ENCODE measurements at places on chromosomes 13 and 19.

DNA sequence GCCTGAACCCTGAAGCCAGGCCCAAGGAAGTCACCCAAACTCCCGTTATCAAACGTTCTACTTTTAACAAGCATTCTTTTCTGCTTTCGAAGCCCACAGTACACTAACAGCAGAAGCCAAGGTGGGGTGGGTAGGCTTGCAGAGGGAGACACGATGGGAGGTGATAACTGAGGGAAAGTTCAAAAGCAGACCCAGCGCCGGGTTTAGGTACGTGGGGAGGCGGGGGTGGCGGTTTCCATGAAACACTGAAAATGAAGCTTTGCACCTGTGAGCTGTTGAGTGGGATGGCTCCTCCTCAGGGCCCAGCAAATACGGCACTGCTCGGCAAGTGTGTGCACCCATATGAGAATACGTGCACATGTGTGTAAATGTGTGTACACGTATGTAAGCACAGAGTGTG lies 49.8 kb downstream of the KLF2 start:
- no peak for DNase-seq

DNA sequence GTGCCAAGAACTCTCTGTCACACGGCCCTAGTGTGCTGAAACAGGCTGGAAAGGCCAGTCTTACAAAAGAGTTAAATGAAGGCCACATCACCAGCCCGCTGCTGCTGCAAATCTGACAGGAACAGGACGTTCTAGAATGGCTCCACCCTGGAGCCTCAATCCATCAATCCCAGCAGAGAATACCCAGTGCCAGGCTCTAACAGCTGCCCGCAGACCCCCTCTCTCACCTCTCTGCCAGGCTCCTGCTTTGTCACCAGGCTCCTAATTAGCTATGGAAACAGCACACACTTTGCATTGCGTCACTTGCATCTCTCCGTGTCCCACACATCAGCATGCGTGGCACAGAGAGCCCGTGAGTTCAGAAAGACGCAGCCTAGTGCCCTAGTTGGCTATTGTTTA lies 314.1 kb downstream of the FOXO1 start:
- DNase-seq, result peak; percentile 28

GRCh38 chr19:4115818-4116385 lies 8.0 kb downstream of the MAP2K2 start:
- DNase-seq, result no peak

GRCh38 chr13:30845297-30846214 lies 60.5 kb upstream of the MEDAG start:
- no peak for DNase-seq

DNA sequence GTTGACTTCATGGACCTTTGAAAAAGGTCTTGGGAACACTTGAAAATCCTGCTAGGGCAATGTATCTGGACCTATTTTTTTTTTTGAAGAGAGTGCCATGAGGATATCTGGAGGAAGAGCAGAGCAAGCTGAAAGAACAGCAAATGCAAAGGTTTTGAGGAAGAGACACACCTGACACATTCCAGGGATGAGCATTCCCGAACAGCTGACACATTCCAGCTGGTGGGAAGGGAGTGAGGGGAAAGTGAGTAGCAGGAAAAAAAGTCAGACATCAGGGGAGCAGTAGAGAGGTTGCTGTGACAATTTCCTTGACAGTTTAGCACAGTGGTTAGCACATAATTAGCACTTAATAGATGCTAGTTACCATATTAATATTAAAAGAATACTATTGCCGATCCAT lies 14.7 kb downstream of the DGKH start:
- DNase-seq, result no peak

DNA sequence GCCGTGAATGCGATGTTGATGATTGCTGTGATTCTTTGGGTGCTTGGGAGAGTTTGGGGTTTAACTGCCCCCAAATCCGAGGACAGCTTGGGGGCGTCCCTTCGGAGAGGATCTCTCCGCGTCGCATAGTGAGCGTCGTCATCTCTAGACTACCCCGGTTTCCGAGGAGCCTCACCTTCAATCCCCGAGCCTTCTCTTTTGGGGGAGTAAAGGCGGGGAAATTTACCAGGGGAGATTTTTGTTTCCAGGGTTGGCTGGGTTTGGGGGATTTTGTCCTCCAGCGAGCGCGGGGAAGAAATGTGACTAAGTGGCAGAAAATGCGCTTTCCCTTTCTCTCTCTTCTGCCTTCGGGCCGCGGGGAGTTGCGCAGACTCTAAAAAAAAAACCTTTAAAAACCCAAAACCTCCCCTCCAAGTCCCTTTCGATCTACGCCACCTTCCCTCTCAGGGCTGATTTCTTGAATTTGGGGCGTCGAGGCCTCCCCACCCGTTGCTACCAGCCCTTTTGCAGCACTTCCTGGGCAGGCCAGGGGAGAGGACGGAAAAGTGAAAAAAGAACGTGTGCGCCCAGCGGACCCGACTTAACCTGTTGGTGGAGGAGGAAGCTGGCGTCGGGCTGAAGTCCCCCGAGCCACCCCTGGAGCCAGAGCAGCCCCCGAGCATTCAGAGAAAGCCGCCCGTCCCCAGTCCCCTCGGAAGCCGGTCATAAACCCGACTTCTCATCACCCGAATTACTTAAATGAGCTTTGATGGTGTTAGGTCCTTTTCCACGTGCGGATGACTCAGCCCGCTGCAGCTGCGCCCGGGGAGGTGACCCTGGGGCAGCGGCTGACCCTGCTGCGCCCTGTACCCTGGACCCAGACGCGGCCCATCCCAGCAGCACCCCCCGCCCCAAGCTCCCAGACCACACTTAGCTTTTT lies 17.7 kb downstream of the NFIX start:
- no peak for DNase-seq

- peak; percentile 65 for DNase-seq
Measured at GRCh38 chr13:40440990-40441820, 225.2 kb downstream of the FOXO1 start.

GRCh38 chr19:13846557-13847406 lies 30.2 kb upstream of the NANOS3 start:
- peak; percentile 91 for DNase-seq

Data from anterior cingulate cortex (tissue), 58 donors.